ENCODE measurements at places on chromosomes 3 and 15.

DNA sequence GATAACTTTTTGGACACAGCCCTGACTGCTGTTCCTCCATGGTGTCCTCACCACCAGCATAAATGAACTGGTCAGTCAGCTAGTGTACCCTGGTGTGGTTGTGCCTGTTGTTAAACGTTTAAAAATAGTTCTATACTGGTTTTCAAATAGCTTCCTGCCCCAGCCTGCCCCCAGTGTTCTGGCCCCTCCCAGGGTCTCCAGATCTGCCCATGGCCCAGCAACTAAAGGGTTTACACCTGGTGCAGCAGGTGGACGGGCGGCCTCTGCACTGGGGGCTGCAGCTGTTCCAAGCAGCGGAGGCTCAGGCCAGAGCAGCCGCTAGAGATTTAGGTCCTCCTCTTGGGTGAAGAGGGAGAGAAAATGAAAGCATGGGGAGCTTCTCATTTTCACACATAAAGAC, 6.1 kb upstream of the NR2E3 start:
- no peak for DNase-seq

GRCh38 chr3:111784001-111784400, 75.1 kb upstream of the PHLDB2 start:
- no peak for DNase-seq

DNA sequence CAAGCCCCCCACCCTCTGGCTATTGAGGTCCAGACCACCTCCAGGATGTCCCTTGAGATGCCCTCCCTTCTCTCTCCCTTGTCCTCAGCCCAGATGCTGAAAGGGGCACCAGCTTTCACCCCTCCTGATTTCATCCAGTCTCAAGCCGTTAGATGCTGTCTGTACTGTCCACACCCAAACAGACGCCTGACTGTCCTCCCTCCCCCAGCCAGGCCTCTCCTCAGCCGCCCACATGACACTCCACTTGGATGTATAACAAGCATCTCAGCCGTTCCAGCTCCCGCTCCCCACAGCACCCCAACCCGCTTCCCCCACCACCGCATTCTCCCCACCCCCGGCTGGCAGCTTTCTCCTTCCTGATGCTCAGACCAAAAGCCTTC, 25.0 kb upstream of the CYP11A1 start:
- no peak for DNase-seq

DNA sequence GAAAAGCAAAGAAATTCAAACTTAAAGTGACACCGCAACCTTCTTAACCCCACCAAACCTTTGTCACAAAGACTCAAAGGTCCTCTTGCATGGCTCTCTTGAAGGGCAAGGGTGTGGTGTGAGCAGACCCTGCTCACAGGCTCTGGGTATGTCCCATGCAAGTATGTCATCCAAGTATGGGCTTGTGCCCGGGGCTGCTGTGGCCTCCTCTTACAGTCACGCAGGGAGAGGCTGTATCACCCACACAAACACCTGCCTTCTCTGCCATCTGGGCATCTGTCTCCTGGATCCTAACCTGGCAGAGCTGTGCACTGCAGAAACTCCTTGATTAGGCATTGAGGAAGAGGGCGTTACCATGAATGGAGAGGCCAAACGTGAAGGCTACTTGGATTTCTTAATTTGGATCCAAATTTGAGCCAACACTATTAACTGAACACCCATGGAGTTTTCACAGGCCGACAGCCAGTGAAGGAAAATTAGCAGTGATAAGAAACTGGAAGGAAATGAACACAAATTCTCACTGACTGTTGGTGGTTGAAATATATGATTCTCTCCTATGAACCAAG, 146.6 kb downstream of the DUT start:
- no peak for DNase-seq

DNA sequence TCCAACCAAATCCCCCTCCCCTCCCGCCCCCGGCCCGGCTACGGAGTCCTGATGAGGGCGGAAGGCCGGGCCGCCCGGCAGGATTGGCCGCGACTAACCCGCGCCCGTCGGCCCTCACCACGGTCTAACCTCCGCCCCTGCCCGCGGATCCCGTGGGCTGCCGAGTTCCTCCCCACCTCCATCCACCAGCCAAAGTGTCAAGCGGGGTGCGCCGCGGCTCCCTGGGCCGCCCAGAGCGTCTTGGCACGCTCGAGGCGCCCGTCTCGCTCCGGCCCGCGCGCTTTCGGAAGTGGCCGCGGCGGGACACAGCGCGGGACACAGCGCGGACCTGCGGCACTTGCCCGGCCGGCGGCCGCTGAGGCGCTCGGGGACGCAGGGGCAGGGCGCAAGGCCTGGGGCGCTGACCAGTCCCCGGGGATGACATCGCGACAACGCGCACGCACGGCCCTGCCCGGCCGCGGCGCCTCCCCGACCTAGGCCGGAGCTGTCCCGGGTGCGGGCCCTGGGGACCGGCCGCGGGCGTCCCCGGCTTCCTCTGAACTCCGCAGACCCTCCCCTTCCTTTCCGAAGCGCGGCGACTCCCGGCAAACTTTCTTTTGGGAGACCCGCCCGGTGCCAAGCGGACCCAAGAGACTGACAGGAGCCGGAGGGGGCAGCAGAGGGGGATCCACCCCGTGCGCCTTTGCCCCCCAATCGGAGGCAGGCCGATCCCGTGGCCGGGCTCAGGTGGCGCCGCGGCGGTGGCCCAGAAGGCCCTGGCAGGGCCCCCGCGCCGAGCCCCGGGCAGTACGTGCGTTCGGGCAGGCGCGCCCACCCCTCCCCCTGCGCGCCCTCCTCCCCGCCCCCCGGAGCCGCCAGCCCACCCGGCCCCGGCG, 112.8 kb upstream of the ICE2 start:
- DNase-seq: peak; percentile 73

DNA sequence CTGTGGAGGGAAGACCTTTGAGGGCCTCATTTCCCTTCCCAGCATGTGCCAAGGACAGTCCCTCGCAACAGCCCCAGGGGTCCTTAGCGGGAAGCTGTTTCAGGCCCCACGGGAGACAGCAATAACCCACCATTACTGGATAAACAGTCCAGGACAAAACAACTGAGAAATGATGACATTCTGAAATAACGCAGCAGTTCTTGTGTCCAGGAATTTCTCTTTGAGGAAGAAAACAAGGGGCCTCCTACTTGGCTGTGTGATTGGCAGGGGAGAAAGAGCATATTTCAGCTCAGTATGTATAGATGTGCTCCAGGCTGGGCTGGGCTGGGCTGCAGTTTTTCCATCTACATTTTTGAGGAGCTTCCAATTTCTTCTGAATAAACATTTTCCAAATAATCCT, 82.2 kb upstream of the THBS1 start:
- no peak for DNase-seq

GRCh38 chr3:27208961-27209616, 160.1 kb downstream of the NEK10 start:
- no peak for DNase-seq

GRCh38 chr3:27392950-27393679, 23.9 kb upstream of the NEK10 start:
- DNase-seq: no peak

DNA sequence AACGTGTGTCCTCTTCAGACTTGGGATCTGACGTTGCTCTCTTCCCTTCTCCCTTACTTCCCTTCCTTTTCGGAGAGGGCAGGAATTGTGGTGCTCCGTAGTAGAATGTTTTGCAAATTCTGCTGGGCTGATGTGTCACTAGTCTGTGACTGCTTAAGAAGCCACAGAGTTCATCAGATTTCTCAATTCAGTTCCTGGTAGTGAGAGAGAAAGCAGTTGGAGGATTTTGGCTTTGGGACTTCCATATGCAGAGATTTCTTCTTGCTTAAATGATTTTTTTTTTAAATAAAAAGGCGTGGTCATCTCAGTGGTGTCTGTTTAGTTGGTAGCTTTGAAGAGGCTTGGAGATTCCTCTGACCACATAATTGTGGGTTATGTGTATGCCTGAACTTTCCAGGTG, 10.1 kb downstream of the CEMIP start:
- no peak for DNase-seq

Data from pancreas (tissue), 10 donors.